ENCODE measurements at places on chromosomes 13 and 19.

GRCh38 chr13:113196970-113197737 is 11.3 kb downstream of the PCID2 start:
- DNase-seq = no peak

- DNase-seq = no peak
Measured at GRCh38 chr13:37102896-37103295, 2.6 kb downstream of the CSNK1A1L start.

GRCh38 chr13:49877629-49878218 is 58.4 kb downstream of the SPRYD7 start:
- no peak for DNase-seq

GRCh38 chr13:95251641-95252040 is 49.6 kb downstream of the ABCC4 start:
- no peak for DNase-seq

DNA sequence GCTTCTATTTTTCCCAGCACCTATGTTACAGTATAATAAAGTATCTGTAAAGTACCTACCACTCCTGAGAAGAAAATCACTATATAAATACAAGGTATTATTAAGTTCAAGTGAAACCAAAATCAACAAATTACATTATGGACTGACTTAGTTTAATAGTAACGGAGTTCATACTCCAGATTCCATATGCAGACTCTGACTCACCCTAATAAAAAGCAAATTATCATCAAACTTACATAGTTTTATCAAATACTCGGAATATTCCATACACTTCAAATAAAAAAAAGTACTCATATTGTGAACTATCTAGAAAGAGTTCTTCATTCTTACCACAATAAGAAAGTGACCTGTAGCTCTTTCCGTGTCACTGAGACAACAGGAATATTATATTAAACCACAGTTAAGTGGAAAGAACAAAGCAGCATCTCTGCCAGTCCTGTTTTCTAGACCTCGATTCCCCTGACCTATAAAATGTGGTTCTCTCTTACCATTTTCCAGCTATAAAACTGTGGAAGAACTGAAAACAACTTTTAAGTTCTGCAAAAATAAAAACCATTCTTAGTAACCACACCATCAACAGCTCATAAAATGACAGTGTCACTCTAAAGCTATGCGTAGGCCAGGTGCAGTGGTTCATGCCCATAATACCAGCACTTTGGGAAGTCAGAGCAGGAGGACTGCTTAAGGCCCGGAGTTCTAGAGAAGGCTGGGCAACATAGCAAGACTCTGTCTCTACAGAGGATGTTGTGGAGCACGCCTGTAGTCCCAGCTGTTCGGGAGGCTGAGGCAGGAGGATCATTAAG is 42.6 kb downstream of the USP12 start:
- DNase-seq = no peak

DNA sequence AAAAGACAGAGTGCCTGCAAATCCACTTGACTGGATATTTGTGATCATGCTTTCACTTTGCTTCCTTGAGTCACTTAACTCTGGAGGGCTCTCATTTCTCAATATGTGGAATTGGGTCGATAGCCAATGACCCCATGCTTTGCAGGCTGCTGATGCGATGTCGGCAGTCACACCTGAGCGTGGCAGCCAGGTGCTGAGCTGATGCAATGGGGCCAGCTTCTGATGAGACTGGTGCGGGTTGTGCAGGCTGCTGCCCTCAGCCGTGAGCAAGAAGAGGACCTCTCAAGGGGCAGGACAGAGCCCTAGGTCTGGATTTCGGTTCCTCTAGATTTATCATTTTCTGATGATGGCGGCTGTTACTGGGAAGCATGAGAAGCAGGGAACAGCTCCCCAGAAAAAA is 334.1 kb downstream of the TEX29 start:
- no peak for DNase-seq

DNA sequence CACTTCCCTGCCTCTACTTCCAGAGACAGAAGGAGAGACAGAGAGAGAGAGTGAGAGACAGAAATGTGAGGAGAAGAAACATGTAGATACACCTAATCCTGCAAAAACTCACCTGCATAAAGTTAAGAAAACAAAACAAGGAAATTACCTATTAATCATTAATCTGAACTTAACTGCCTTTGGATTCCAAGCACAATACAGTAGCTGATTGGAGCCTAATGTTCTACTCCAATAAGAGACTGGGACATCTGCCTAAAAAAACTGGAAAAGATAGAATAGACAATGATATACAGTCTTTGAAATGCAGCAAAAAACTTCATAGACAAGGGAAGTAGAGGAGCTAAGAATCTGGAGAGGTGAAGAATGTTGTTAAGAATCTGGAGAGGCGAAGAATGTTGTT is 910.2 kb upstream of the SLC10A2 start:
- no peak for DNase-seq

- DNase-seq = no peak
Measured at GRCh38 chr13:51697181-51697580, 106.8 kb downstream of the DHRS12 start.

DNA sequence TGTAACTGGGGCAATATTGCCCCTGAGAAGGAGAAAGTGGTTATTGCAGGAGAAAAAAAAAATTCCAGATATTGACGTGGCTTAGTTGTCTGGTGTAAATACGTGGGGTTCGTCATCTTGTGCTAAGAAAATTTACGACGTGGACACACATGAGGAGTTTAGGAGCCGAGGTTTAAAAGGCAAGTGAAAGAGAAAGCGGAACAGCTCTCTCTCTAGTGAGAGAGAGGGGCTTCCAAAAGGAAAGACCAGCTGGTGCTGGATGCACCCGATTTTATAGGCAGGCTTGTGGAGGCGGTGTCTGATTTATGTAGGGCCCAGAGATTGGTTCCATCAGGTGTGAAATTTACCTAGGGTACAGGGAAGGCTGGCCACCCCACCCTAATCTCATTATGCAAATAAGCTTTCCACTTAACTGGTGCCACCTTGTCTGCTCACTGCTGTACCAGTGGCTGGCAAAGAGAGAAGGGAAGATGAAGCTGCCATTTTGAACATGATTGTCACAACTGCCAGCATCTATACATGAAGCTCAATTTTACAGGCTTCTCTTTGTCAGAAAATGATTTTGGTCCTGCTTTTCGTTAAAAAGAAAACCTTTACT is 845.1 kb downstream of the DACH1 start:
- no peak for DNase-seq

- no peak for DNase-seq
Measured at GRCh38 chr19:47467914-47468313, 3.8 kb downstream of the SLC8A2 start.

- peak; percentile 76 for DNase-seq
Measured at GRCh38 chr19:16660763-16661479, at the start of gene TMEM38A. TSS of gene TMEM38A (plus strand) at chr19:16661139. CDS start at chr19:16661218, 79 bp downstream.

DNA sequence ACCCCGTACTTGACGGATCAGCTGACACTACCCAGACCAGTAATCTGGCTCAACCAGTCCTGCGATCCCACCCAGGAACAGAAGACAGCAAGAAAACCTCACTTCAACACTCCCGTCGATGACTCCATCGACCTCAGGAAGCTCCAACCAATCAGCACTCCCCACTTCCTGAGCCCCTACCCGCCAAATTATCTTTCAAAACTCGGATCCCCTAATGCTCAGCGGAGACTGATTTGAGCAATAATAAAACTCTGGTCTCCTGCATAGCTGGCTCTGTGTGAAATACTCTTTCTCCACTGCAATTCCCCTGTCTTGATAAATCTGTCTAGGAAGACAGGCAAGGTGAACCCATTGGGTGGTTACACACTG is 1.2 kb downstream of the LSM4 start:
- no peak for DNase-seq

DNA sequence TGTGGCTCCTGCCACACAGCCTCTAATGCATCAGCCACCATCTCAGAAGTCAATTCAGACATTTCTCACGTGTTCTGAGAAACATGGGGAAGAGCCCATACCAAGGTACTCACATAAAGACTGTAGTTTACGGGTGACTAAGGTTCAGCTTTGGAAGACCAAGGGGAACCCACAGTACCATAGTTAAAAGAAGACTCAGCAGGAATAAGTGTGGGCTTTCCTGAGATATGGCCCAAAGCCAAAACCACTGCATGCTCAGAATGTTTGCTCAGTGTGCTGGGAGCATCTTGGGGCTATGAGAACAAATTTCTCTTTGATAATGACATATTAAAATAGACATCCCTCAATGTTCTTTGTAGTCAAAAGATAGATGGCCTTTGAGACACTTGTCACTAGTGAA is 283.8 kb downstream of the DCT start:
- DNase-seq = no peak
